ENCODE measurements at places on chromosomes 16 and 17. TPM values are rescaled to one million over a fixed set of nuclear protein-coding genes. Genes with fewer than 3 reads are reported as not detected.

Gene TNP2
- not detected for total RNA-seq

Gene SLC5A10
- not detected for total RNA-seq

Gene JUP
- total RNA-seq = 54.1 TPM

Gene TBC1D3D
- total RNA-seq = 0.18 TPM

Gene CDRT15
- not detected for total RNA-seq

Gene PIP4K2B
- 55.6 TPM for total RNA-seq

Data from cardiac atrium fibroblast (primary cell).